ENCODE measurements at places on chromosomes 11 and 22. TPM values are rescaled to one million over a fixed set of nuclear protein-coding genes. Genes with fewer than 3 reads are reported as not detected.

- H3K4me3 ChIP-seq, result no peak overlapping the region
- DNase-seq, result no peak
- H3K4me1 ChIP-seq, result peaks cover 10% of the 10 kb centered on the region
Measured at GRCh38 chr11:96309016-96309642, 33.9 kb downstream of the MAML2 start.

The FGF4 gene
- total RNA-seq, result 2.0 TPM

DNA sequence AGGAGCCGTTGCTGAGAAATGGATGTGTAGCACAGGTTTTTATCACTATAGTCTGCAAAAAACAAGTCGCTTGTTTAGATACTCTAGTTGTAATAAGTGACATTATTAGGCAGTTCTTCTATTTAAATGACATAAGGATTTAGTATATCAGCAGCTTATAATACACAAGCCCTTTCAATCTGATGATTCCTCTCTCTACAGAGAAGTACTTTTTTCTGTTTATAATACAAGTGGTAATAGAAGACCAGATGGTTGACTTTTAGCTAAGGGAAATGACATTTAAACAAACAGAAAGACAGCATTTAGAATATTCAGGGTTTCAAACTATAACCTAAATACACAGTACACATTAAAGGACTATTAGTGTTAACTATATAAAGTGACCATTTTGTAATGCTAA is 60.4 kb downstream of the IMMP1L start:
- H3K4me1 ChIP-seq, result no peaks in the 10 kb centered on the region
- H3K27ac ChIP-seq, result no peak overlapping the region
- no peak for DNase-seq
- H3K4me3 ChIP-seq, result no peak overlapping the region

DNA sequence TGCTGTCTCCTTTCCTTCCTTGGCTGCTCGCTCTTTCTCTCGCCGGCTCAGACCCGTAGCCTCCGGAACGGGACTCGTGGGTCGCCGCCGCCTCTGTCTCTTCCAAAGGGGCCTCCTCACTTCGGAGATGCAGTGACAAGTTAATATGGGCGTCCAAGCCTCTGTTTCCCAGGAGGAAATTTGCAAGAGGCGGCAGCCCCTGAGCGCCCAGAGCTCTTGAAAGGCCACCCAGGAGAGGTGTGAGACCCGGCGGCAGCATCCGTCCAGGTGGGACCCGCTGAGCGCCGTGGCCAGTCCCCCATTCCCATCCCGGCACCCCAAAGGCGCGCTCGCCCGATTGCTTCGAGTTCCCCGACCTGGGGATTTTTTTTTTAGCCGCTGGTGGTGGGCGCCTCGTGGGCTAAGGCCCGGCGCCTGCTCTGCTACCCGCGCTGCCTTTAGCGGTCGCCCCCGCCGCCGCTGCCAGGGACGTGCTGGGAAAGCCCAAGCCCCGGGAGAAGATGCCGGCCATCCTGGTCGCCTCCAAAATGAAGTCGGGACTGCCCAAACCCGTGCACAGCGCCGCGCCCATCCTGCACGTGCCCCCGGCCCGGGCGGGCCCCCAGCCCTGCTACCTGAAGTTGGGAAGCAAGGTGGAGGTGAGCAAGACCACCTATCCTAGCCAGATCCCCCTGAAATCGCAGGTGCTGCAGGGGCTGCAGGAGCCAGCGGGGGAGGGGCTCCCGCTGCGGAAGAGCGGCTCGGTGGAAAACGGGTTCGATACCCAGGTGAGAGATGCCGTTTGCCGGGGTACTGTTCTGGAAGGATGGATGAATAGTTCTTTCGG is 772 bp downstream of the NAV2 start:
- DNase-seq, result peak; percentile 79
- peaks cover 33% of the 10 kb centered on the region for H3K27me3 ChIP-seq
- H3K36me3 ChIP-seq, result no peaks in the 10 kb centered on the region
- H3K4me1 ChIP-seq, result peaks cover 9% of the 10 kb centered on the region

The CHADL gene
- total RNA-seq, result 0.84 TPM

- no peak overlapping the region for H3K4me3 ChIP-seq
- no peak overlapping the region for H3K27ac ChIP-seq
- no peaks in the 10 kb centered on the region for H3K27me3 ChIP-seq
- no peak for DNase-seq
Measured at GRCh38 chr11:93494357-93494756, 48.8 kb downstream of the SMCO4 start.

- no peaks in the 10 kb centered on the region for H3K4me1 ChIP-seq
- no peak overlapping the region for H3K4me3 ChIP-seq
- H3K27ac ChIP-seq, result no peak overlapping the region
- no peak for DNase-seq
Measured at GRCh38 chr22:17655289-17655688, 16.7 kb downstream of the BCL2L13 start.

The TRIM22 gene
- 57.4 TPM for total RNA-seq

The NOX4 gene
- total RNA-seq, result 2.3 TPM

The C11orf42 gene
- total RNA-seq, result not detected

DNA sequence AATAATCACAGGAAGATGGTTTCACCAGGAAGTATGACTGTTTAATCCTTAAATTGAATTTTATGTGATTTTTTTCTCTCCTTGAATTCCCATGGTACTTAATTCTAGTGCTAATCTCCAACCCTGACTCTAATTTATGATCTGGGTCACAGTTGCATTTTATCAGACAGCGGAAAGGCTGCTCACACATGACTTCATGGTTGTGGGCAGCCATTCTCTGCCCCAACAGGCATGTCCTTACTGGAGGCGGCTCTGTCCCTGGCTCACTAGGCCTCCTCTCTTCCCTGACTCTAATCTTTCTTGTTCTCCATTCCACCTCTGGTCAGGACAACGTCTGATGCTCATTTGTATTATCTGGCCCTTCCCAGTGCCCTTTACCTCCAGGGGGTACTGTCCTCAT is 184.4 kb downstream of the CHST1 start:
- H3K27ac ChIP-seq, result no peak overlapping the region
- H3K4me3 ChIP-seq, result no peak overlapping the region
- no peak for DNase-seq
- H3K4me1 ChIP-seq, result no peaks in the 10 kb centered on the region

DNA sequence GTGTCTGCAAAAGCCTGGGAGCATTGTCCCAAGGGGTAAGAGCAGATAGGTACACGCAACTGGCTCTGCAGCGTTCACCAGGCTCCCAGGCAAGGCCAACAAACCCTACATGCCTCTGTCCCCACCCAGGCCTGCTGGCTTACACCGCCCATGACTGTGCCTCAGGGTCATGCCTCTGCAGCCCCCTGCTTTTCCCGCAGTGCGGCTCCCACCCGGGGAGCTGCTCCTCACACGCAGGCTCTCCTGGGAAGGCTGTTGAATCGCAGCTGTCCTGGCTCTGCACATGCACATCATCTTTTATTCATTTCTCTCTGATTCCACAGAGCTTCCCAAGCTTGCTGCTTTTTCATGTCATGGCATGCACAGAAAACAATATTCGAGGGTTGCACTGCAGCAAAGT is 29.2 kb upstream of the B3GAT1 start:
- H3K4me1 ChIP-seq, result peaks cover 3% of the 10 kb centered on the region
- H3K27me3 ChIP-seq, result no peaks in the 10 kb centered on the region
- no peak overlapping the region for H3K27ac ChIP-seq

The RIC8A gene
- total RNA-seq, result 76.7 TPM

- H3K27me3 ChIP-seq, result no peaks in the 10 kb centered on the region
- no peaks in the 10 kb centered on the region for H3K36me3 ChIP-seq
- H3K27ac ChIP-seq, result no peak overlapping the region
- H3K4me3 ChIP-seq, result no peak overlapping the region
Measured at GRCh38 chr11:106121570-106122320, 44.3 kb downstream of the AASDHPPT start.

GRCh38 chr11:92473736-92474135 is 249.1 kb downstream of the FAT3 start:
- H3K4me1 ChIP-seq, result no peaks in the 10 kb centered on the region
- DNase-seq, result no peak
- no peaks in the 10 kb centered on the region for H3K36me3 ChIP-seq
- no peak overlapping the region for H3K4me3 ChIP-seq

The MAJIN gene
- total RNA-seq, result not detected

- H3K36me3 ChIP-seq, result no peaks in the 10 kb centered on the region
- no peaks in the 10 kb centered on the region for H3K4me1 ChIP-seq
- DNase-seq, result no peak
- no peaks in the 10 kb centered on the region for H3K27me3 ChIP-seq
- no peak overlapping the region for H3K27ac ChIP-seq
Measured at GRCh38 chr11:32188785-32189184, 97.9 kb downstream of the RCN1 start.

GRCh38 chr11:117684731-117685130 is 112.3 kb downstream of the DSCAML1 start:
- peaks cover 29% of the 10 kb centered on the region for H3K4me1 ChIP-seq
- DNase-seq, result no peak
- H3K4me3 ChIP-seq, result no peak overlapping the region
- H3K27me3 ChIP-seq, result no peaks in the 10 kb centered on the region
- no peak overlapping the region for H3K27ac ChIP-seq

DNA sequence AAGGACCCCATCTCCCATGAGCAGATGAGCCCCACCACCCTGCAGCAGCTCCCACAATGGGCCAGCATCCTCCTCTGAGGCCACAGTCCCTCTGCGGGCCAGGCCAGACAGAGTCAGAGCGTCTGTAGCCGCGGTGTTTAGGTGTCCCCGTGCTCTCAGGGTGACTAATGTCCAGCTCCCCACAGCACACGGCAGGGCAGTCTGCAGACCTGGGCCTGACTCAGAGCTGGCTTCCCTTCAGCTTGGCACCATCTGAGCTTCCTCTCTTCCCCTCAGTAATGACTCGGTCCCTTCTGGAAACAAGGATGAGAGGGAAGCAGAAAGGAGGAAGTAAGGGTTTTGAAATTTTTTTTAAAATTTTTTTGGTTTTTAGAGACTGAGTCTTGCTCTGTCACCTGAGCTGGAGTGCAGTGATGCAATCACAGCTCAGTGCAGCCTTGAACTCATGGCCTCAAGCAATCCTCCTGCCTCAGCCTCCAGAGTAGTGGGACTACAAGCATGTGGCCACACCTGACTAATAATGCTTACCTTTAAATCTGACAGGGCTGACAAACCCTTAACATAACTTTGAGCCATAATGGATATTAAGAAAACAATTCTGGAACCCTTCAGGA is 28.5 kb downstream of the LRRC74B start:
- no peak overlapping the region for H3K27ac ChIP-seq
- DNase-seq, result no peak
- no peak overlapping the region for H3K4me3 ChIP-seq
- H3K36me3 ChIP-seq, result no peaks in the 10 kb centered on the region
- H3K27me3 ChIP-seq, result no peaks in the 10 kb centered on the region

The BUD13 gene
- 24.8 TPM for total RNA-seq

DNA sequence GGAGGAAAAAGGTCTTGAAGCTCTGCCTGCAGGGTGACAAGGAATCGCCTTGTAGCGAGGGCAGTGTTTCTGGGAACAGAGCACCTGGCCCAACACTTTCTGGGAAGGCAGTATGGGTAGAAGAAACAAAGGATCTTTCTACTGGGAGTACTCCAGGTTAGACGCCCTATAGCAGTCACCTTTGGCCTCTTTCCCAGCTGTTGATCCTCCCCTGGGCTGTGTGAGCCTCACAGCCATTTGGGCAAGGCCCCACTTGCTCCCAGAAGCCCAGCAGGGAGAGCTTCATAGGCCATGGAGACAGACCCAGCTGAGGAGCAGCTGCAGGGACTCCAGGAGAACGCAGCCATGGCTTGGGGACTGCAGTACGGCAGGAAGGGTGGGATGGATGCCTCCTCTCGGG is 1.2 kb downstream of the SLCO2B1 start:
- H3K4me3 ChIP-seq, result no peak overlapping the region
- no peak for DNase-seq
- H3K36me3 ChIP-seq, result no peaks in the 10 kb centered on the region
- no peak overlapping the region for H3K27ac ChIP-seq

The DNAJB7 gene
- total RNA-seq, result not detected

The SCGB1D2 gene
- not detected for total RNA-seq

DNA sequence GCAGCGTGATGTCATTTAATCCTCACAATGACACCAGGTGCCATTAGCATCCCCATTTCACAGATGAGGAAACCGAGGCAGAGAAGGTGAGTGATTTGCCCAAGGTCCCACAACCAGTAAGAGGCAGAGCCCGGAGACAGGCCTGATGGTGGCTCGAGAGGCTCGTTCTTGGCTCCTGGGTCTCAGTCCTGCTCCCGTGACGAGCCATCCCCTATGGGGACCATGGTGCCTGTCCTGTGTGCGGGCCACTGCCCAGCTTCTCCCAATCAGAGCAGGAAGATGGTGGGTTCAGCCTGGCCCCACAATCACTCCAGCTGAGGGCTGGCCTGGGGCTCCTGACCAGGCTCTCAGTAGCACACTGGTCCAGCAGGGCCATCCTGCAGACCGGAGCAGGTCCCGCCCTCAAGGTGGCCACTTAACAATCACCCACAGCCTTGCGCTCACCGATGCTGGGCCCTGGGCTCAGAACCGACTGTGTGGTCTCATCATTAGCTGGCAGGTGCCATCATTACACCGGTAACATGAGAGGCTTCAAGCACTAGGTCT is 3.6 kb downstream of the ALDH3B1 start:
- no peak overlapping the region for H3K27ac ChIP-seq
- no peaks in the 10 kb centered on the region for H3K4me1 ChIP-seq
- no peaks in the 10 kb centered on the region for H3K27me3 ChIP-seq
- no peaks in the 10 kb centered on the region for H3K36me3 ChIP-seq
- no peak for DNase-seq

DNA sequence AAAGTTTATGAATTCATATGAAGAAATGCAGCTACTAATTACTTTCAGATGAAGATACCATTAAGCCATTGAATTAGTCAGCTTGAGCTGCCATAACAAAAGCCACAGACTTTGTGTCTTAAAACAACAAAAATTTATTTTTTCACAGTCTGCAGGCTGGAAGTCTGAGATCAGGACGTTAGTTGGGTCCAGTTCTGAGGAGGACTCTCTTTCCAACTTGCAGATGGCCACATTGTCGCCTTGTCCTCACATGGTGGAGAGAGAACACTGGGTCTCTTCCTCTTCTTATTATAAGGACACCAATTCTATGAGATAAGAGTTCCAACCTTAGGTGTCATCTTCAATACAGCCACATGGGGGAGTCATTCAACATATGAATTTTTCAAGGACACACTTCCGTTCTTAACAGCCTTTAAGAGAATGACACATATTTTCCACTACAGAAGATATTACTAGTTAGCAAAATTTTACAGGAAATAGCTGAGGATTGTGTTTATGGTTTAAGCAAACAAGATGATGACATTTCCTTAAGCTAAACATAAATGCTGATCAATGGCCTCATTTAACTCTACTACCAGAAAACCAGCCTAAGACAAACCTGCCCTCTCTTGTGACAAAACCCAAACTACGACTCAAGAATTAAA is 56.0 kb downstream of the DCUN1D5 start:
- DNase-seq, result no peak
- no peaks in the 10 kb centered on the region for H3K4me1 ChIP-seq
- H3K27me3 ChIP-seq, result no peaks in the 10 kb centered on the region

DNA sequence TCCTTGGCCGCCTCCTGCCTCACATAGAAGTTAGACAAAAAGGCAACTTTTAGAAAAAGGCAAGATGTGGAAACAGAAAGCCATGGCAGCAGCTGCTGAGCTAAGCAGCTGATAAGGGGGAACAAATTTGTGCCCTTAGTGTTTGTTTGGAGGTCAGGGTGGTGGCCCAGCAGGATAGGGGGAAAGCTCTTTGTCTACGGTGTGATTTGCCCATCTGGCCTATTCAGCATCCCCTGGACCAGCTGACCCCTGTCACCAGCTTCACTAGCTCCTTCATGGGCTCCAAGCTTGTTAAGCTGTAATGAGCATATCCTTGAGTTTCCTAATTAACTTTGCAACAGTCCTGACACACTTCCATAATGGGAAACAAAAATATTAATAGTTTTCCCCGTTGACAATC is 5.9 kb upstream of the ME3 start:
- H3K4me3 ChIP-seq, result no peak overlapping the region
- DNase-seq, result no peak
- no peaks in the 10 kb centered on the region for H3K36me3 ChIP-seq
- no peak overlapping the region for H3K27ac ChIP-seq
- peaks cover 5% of the 10 kb centered on the region for H3K4me1 ChIP-seq

Data from H1 (cell line).